ENCODE measurements at places on chromosomes 13 and 19. TPM values are rescaled to one million over a fixed set of nuclear protein-coding genes. Genes with fewer than 3 reads are reported as not detected.

LILRA1 gene
- not detected for total RNA-seq

PSG7 gene
- total RNA-seq: not detected

IL17D gene
- 6.3 TPM for total RNA-seq

PDCD5 gene
- total RNA-seq: 106 TPM

TNFSF13B gene
- 3.1 TPM for total RNA-seq

VSTM1 gene
- total RNA-seq: not detected

LPAR6 gene
- total RNA-seq: 27.2 TPM

SEMA6B gene
- total RNA-seq: 26.6 TPM

C19orf67 gene
- total RNA-seq: 0.43 TPM

MAB21L1 gene
- total RNA-seq: 0.22 TPM

FXYD1 gene
- total RNA-seq: not detected

CYP2A7 gene
- total RNA-seq: not detected

KHSRP gene
- total RNA-seq: 419 TPM

ZNF460 gene
- 61.3 TPM for total RNA-seq

RNF17 gene
- not detected for total RNA-seq

PLK5 gene
- 0.38 TPM for total RNA-seq

ZNF534 gene
- 0.22 TPM for total RNA-seq

PSG4 gene
- not detected for total RNA-seq

ZNF700 gene
- 14.1 TPM for total RNA-seq

FFAR2 gene
- 1.9 TPM for total RNA-seq

S1PR5 gene
- total RNA-seq: not detected

ATP4A gene
- total RNA-seq: not detected

ZNF8 gene
- 18.2 TPM for total RNA-seq

GPR183 gene
- total RNA-seq: not detected

SAFB gene
- total RNA-seq: 151 TPM

ZNF446 gene
- 17.7 TPM for total RNA-seq

C19orf73 gene
- 1.5 TPM for total RNA-seq

ANGPTL8 gene
- total RNA-seq: not detected

EFNB2 gene
- 44.2 TPM for total RNA-seq

OR4F17 gene
- not detected for total RNA-seq

ERICH4 gene
- not detected for total RNA-seq

FARSA gene
- total RNA-seq: 61.2 TPM

FCGBP gene
- 1.2 TPM for total RNA-seq

DHRS12 gene
- total RNA-seq: 19.6 TPM

ADPRHL1 gene
- total RNA-seq: 6.8 TPM

SIGLEC12 gene
- not detected for total RNA-seq

MEF2B gene
- total RNA-seq: 4.4 TPM

SHISA7 gene
- total RNA-seq: 0.10 TPM
